ENCODE measurements at places on chromosomes 6 and 20.
A peak's percentile ranks its signal among the peaks of the same experiment; 100 is the strongest.

- no peak for DNase-seq
Measured at GRCh38 chr6:96923871-96924493, 546 bp upstream of the KLHL32 start.

DNA sequence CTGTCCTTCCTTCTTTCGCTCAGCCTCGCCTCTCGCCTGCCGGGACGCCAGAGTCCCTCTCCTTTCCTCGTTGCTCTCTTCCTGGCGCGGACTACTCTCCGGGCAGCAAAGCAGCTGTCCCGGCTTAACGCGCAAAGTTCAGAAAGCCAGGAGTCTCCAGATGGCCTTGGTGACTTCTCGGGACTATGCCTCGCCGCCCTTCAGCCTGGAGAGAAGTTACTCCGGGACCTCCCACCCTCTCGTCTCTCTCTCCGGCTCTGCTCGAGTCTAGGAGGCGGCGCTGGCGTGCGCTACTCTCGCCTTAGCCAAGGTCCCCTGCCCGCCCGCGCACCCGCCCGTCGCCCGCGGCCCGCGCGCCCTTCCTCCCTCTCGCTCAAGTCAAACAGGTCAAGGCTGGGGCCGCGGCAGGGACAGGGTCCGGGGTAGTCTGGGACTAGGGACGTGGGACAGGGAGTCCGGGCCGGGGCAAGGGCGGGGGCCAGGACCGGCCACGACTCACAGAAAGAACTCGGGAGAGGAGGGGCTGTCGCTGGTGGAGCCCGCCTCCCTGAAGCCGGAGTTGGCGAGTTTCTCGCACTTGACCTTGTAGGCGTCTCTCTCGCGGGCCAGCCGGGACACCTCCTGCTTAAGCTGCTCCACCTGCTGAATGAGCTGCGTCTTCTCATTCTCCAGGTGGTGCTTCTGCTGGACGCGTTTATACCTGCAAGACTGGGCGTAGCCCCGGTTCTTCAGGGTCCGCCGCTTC lies 1.5 kb downstream of the MAFB start:
- DNase-seq, result peak; percentile 10

DNA sequence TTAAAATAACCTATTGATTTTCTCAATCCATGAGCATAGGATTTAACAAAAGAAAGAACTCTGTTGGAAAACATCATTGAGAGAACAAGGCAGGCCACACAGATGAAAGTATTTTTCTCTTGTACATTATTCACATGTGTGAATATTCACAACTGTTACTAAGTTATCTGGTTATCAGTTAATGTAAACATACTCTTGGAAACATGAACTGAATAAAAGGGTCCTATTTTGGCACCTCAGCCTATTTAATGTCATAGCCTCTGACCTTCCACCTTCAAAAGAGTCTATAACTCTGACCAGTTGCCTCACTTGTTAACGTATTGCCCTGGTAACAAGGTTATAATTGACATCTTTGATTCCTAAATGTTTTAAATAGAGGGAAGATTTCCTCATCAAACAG lies 8.1 kb downstream of the SYCP2 start:
- DNase-seq, result no peak

GRCh38 chr6:103000688-103001087 lies 1607.2 kb downstream of the GRIK2 start:
- no peak for DNase-seq

DNA sequence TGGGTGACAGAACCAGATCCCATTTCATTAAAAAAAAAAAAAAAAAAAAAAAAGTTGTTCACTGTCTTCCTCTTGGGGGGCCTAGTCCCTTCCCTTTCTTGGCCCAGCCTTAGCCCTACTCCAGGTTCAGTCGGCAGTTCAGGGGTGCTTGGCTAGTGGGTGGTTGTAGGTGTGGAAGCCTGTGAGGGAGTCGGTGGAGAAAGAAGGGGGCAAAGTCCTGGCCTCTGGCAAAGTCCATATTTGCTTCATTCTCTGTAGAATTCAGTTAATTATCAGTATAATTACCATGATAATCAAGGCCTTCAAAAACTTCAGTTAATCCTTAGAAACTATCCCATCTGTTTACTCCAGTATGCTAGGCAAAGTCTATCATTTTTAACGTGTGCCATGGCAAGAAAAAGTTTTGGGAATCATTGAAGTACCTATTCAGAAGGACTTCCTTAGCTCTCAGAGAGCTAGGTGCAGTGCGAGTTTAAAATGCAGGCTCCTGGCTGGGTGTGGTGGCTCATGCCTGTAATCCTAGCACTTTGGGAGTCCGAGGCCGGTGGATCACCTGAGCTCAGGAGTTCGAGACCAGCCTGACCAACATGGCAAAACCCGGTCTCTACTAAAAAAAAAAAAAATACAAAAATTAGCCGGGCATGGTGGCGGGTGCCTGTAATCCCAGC lies 205.7 kb upstream of the ARG1 start:
- DNase-seq, result no peak

DNA sequence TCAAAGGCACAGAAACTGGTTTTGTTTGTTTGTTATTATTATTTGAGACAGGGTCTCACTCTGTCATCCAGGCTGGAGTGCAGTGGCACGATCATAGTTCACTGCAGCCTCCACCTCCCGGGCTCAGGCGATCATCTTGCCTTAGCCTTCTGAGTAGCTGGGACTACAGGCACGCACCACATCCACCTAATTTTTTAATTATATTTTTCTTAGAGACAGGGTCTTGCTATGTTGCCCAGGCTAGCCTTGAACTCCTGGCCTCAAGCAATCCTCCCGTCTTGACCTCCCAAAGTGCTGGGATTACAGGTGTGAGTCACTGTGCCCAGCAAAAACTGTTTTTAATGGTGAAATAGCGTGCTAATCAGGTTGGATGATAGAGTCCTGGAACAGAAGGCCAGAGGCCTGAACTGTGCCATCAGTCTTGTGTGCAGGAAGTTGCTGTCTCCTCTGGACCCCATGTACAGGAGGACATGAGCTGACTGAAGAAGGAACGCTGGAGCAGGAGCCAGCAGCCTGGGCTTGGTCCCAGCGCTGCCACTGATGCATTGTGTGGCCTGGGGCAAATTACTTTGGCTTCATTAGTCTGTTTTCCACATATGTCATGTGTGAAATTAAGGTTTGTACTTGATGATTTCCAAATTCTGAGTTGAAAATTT lies 4.9 kb downstream of the TM9SF4 start:
- no peak for DNase-seq

DNA sequence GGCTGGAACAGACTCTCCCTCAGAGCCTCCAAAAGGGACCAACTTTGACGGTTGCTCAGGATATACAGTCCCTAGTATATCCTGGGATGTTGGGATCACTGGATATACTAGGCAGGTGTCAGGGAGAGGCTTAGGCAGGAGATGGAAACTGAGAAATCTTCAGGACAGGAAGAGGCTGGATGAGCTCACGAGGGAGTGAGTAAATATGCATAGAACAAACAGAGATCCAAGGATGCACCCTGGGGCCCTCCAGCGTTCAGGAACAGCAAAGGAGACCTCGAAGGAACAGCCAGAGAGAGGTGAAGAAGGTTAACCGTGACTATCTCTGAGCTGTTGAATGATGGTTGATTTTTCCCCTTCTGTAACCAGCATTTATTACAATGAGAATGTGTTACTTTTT lies 191.3 kb downstream of the BMP7 start:
- DNase-seq, result no peak

DNA sequence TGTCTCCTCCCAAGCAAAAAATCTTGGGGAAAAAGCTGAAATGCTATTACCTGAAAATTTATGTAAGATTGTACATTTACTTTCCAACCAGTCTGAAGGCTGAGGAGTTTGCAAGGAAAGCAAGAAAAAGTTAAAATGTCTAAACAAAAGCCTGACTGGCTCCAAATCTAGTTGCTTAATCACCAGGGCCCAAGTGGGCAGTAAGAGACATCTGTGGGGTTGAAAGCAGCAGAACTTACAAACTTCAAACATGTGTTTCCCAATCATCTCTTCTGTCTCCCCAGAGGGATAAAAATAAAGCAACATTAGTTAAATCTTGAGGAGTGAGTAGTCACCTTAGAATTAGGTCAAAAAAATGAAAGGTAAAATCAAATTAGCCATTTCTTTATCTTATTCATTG lies 98.6 kb downstream of the OGFRL1 start:
- DNase-seq, result no peak

DNA sequence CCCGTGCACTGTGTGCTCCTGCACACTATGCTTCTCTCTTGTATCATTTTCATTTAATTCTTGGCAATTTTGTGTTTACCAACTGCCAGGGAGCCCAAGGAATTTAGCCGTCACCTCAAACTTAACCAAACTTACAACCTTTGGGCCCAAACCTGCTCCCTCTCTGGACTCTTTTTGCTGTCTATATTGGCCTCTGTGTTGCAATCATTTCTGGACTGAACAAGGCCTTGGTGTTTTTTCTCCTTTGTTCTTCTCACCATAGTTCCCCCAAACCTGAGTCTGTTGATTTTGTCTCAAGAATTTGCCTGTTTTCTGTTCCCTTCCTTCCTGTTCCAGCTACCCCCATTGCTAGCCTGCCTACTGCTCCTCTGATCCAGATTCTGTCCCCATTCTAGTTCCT lies 19.2 kb downstream of the DCBLD1 start:
- no peak for DNase-seq

DNA sequence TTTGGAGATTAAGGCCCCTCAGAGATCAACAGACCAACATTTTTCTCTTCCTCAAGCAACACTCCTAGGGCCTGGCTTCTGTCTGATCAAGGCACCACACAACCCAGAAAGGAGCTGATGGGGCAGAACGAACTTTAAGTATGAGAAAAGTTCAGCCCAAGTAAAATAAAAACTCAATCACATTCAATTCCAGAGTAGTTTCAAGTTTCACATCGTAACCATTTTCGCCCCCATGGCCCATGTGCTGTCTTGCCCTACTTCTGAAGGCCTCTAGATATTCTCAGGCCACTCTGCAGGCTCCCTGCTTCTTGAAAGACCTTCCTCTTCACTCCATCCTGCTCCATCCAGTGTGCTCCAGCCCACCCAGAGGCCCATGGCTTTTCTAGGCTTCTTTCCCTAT lies 4.2 kb downstream of the IL17A start:
- no peak for DNase-seq

- DNase-seq, result no peak
Measured at GRCh38 chr20:41352666-41353065, 12.0 kb downstream of the LPIN3 start.

DNA sequence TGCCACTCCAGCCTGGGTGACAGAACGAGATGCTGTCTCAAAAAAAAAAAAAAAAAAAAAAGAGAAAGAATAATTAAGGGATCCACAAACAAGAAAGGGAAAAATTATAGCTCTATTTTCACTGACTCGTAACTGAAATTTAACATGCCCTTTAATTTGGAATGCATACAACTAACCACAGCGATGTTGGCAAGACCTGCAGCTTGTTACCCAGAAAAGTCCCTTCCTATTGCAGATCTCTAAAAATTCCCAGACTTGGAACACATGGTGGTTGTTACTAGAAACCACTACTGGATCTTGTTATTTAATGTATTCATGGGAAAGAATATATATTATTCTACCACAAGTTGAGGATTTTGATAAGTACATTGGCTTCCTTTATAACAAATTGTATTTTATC lies 27.8 kb upstream of the SMIM28 start:
- DNase-seq, result no peak

- DNase-seq, result no peak
Measured at GRCh38 chr20:46077642-46078305, 12.0 kb downstream of the NCOA5 start.

All from SJSA1 (cell line).